ENCODE measurements at places on chromosomes 3 and 15. TPM values are rescaled to one million over a fixed set of nuclear protein-coding genes. Genes with fewer than 3 reads are reported as not detected.

DNA sequence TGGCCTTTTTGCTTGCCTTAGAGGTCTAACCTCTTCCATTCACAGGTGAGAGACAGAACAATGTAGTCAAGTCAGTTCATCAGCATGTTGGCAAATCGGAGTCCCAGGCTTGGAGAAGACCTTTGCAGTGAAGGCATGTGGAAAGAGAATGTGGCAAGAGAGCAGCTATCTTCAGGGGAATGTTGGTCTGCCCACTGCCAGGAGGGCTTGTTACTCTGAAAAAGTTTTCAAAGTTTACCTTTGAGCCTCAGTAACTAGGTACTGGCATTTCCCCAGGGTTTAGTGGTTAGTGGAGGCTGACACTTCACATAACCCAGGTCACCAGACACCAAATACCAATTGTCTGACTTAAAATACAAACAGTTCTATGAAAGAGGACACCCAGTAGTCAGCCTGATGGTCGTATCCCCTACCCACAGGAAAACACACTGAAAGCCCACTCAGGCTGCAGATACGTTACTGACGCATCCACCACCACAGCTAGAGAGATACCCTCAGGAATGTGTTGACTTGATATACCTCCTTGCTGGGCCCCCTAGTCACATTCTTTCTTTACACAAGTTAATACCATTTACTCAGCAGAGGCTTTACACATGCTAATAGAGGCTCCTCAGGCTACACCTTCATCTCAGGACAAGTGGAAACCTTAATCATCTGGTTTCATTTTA, 9.7 kb upstream of the ARID3B start:
- DNase-seq: no peak
- H3K27ac ChIP-seq: no peak overlapping the region
- H3K27me3 ChIP-seq: no peaks in the 10 kb centered on the region
- H3K36me3 ChIP-seq: no peaks in the 10 kb centered on the region
- H3K4me3 ChIP-seq: no peak overlapping the region

DNA sequence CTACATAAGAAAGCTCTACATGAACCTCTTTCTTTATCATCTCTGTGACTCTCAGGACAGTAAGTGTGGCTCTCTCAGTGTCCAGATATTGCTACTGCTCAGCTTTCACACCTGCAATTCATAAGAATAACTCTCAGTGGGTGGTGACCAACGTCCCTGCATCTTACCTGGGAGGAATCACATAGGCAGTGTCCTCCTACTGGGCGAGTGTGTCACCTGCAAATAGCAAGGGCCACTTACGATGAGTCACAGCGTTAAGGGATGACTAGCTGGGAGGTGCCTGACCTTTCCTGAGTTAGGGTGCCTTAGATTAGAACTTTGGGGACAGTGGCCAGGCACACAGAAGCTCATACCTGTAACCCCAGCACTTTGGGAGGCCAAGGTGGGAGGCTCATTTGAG, 90.8 kb upstream of the C3orf80 start:
- no peaks in the 10 kb centered on the region for H3K4me1 ChIP-seq
- no peaks in the 10 kb centered on the region for H3K27me3 ChIP-seq
- H3K27ac ChIP-seq: no peak overlapping the region
- H3K4me3 ChIP-seq: no peak overlapping the region

Gene WNT7A
- total RNA-seq: not detected

- H3K27ac ChIP-seq: no peak overlapping the region
- no peaks in the 10 kb centered on the region for H3K36me3 ChIP-seq
- H3K4me3 ChIP-seq: no peak overlapping the region
- DNase-seq: no peak
- no peaks in the 10 kb centered on the region for H3K27me3 ChIP-seq
Measured at GRCh38 chr3:175127075-175127662, 268.0 kb downstream of the NAALADL2 start.

Gene PLA2G4E
- 0.18 TPM for total RNA-seq
